ENCODE measurements at places on chromosomes 1 and 21. TPM values are rescaled to one million over a fixed set of nuclear protein-coding genes. Genes with fewer than 3 reads are reported as not detected.
A peak's percentile ranks its signal among the peaks of the same experiment; 100 is the strongest.

GRCh38 chr1:199551967-199552565 lies 475.4 kb upstream of the NR5A2 start:
- H3K4me1 ChIP-seq: no peaks in the 10 kb centered on the region
- no peaks in the 10 kb centered on the region for H3K36me3 ChIP-seq
- no peak overlapping the region for H3K27ac ChIP-seq
- H3K4me3 ChIP-seq: no peak overlapping the region

DNA sequence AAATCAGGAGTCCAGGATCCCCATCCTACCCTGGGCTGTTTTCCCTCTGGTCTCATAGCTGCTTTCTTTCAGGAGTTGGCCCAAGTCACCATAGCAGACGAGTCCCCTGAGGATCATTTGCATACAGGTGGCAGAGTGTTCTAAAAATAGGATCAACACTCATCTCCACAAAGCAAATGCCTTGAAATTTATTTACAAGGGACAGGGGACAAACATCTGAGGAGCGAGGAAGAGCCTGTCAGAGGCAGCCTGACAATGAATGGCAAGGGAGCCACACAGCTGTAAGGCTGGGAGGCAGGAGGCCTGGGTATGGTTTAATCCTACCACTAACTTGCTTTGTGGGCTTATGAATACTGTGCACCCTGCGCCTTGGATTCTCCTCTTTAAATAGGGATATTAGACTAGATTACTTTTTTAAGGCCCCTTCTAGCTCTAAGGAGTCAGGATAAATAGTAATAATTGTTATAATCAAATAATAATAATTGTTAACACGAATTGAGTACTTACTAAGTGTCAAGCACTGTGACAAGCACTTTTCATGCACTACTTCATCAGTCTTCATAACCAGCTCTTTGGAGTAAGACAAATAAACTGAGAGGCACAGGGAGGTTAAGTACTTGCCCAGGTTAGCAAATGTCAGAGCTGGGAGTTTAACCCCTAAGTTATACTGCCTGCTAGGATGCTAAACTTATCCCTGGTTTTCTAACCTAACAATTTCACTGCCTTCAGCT lies 34.5 kb downstream of the RAB3B start:
- no peak overlapping the region for H3K27ac ChIP-seq
- no peak for DNase-seq
- H3K36me3 ChIP-seq: no peaks in the 10 kb centered on the region
- H3K4me1 ChIP-seq: no peaks in the 10 kb centered on the region

DNA sequence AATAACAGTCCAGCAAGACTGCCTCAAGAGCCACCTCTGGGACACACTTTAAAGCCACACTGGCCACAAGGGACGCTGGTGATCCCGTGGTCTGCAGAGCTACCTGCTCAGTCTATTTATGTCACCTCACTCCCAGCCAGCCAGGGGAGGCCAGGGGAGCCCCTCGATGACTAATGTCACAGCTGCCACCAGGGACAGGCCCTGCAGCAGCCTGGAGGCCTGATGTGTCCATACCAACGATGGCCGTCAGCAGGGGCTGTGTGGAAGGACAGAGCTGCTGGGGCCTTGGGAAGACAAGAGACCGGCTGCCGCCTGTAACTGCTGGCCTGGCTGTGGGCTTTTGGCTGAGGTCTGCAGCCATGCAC lies 71.0 kb downstream of the SIK1 start:
- H3K27ac ChIP-seq: no peak overlapping the region
- H3K4me1 ChIP-seq: peaks cover 60% of the 10 kb centered on the region
- H3K4me3 ChIP-seq: no peak overlapping the region
- DNase-seq: no peak
- peaks cover 3% of the 10 kb centered on the region for H3K36me3 ChIP-seq
- H3K27me3 ChIP-seq: no peaks in the 10 kb centered on the region

Gene SRSF4
- 54.0 TPM for total RNA-seq

DNA sequence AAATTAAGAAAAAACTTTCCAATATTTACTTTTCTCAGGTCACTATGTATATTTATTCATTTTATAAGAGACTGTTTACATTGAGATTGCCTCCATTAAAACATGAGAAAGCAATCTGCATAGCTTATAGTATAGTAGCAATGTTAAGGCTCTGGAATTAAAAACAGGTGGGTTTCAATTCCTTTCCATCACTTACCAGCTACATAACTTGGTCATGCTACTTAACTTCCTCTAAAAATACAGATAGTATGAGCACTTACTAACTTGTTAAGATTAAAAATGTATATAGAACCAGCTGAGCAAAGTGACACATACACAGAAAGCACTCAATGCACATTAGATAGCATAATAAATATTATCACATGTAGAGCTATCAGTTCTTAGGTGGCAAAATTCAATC lies 76.6 kb downstream of the LYST start:
- peaks cover 6% of the 10 kb centered on the region for H3K36me3 ChIP-seq
- DNase-seq: no peak
- H3K27ac ChIP-seq: no peak overlapping the region
- H3K4me1 ChIP-seq: no peaks in the 10 kb centered on the region

DNA sequence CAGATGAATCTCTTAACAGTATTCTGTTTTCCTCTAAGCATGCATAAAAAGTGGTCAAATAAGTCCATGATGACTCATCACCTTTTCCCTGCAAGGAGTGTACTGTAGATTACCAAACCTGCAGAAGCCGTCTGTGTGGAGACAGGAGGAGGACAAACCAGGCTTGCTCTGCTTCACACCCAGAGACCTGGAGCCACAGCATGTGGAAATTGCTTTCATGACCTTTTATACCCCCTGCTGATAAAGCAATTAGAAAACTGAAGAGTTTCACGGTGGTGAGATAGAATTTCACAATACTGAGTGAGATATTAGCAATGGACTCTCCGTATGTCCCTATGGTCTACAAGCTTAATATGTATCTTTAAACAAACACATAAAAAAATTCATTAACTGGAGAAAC lies 9.4 kb downstream of the CORT start:
- peaks cover 44% of the 10 kb centered on the region for H3K36me3 ChIP-seq
- H3K27me3 ChIP-seq: no peaks in the 10 kb centered on the region
- no peak overlapping the region for H3K27ac ChIP-seq
- H3K4me3 ChIP-seq: no peak overlapping the region

DNA sequence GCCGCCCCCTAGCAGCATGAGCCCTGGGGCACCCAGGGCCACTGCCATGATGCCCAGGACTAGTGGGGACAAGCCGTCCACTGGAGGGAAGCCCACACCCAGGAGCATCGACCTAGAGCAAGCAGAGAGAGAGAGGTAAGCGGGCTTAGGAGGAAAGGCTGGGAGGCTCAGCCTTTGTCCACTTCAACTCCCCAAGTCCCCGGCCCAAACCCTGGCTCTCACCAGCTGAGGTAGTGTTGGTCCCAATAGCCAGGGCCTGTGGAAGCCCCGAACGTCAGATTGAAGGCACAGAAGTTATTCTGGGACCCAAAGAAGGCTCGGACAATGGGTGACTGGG lies 2.4 kb downstream of the GLMP start:
- no peaks in the 10 kb centered on the region for H3K27me3 ChIP-seq
- no peak overlapping the region for H3K27ac ChIP-seq
- no peak for DNase-seq
- peaks cover 21% of the 10 kb centered on the region for H3K4me1 ChIP-seq
- no peak overlapping the region for H3K4me3 ChIP-seq

DNA sequence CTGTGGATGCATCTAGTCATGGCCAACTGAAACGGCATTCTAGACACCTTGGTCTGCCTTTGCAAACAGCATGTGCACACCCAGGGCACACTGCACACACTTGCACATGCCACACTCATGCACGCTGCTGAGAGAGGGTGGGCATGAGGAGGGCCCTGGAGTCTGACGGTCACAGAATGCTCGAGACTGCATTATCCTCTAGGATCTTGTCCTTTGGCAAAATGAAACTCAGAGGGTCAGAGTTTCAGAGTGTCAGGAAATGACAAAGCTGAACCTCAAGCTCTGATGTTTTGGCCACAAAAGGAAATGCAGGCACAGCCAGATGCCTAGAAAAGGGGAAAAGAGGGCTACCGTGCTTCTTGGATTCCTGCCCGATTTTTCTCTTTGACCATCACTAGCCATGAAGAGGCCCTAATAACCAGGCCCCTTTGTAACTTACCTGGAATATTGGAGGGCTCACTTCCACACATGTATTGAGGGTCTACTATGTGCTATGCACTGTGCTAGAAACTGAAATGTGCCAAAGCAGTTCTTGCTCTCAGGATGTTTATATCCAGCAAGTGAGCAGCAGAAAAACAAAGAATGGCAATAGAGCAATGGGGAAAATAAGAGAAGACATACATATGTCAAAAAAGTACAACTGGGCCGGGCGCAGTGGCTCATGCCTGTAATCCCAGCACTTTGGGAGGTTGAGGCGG lies 65.4 kb downstream of the TOMM20 start:
- H3K4me1 ChIP-seq: peaks cover 15% of the 10 kb centered on the region
- no peak overlapping the region for H3K4me3 ChIP-seq
- DNase-seq: no peak

- no peak overlapping the region for H3K27ac ChIP-seq
- no peaks in the 10 kb centered on the region for H3K4me1 ChIP-seq
- H3K36me3 ChIP-seq: no peaks in the 10 kb centered on the region
- H3K27me3 ChIP-seq: no peaks in the 10 kb centered on the region
- no peak for DNase-seq
- no peak overlapping the region for H3K4me3 ChIP-seq
These were observed 49.0 kb downstream of the MAGI3 start for GRCh38 chr1:113439277-113439670.

GRCh38 chr21:25664491-25664931 lies 25.5 kb downstream of the JAM2 start:
- H3K4me1 ChIP-seq: peaks cover 4% of the 10 kb centered on the region
- H3K27me3 ChIP-seq: no peaks in the 10 kb centered on the region
- DNase-seq: no peak
- no peaks in the 10 kb centered on the region for H3K36me3 ChIP-seq
- H3K27ac ChIP-seq: no peak overlapping the region

DNA sequence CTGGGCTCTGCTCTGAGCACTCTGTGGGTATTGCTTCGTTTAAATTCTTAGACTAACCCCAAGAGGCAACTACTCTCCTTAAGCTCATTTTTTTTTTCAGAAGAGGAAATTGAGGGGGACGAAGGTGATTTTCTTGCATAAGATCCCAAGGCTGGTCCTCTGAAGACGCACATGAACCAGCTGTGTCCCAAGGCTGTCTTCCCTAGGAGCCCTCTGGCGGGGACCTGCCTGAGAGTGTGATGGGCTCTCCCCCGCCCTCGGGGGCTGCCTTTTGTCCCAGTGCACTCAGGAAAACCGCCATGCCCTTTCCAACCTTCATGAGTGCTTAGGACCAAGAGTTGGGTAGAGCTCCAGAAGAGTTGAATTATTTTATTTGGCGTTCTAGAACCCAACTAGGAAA lies 21.7 kb downstream of the UMODL1 start:
- H3K4me1 ChIP-seq: peaks cover 4% of the 10 kb centered on the region
- no peak overlapping the region for H3K4me3 ChIP-seq
- no peak overlapping the region for H3K27ac ChIP-seq

Gene TTC24
- not detected for total RNA-seq

Gene GPR61
- total RNA-seq: 10.3 TPM

Gene FAAH
- total RNA-seq: 19.7 TPM

Gene RGS13
- 0.11 TPM for total RNA-seq

DNA sequence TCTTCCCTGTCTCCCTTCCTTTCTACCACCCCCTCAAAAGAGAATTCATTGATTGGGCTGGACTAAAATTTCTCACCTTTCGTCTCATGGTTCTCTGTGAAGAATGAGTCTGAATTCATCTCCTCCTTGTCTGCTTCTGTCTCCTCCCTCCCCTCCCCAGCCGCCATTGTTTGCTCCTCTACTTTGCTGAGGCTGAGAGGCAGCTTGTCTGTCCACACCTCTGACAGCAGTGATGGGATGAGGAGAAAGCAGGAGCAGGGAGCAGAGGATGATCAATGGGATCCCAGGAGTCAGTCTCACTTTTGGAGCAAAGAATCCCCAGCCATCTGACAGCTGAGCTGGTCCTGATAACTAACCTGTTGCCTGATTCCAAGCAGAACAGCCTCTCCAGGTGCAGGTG lies 2.5 kb downstream of the ILDR2 start:
- no peak overlapping the region for H3K27ac ChIP-seq
- H3K4me3 ChIP-seq: peak overlapping the region; percentile 33
- no peaks in the 10 kb centered on the region for H3K36me3 ChIP-seq

Data from spinal cord (tissue), 10 donors.